ENCODE measurements at places on chromosomes 13 and 19. TPM values are rescaled to one million over a fixed set of nuclear protein-coding genes. Genes with fewer than 3 reads are reported as not detected.

GRCh38 chr19:51359294-51359693, 6.9 kb downstream of the ETFB start:
- H3K4me3 ChIP-seq: no peak overlapping the region
- H3K36me3 ChIP-seq: no peaks in the 10 kb centered on the region
- H3K27ac ChIP-seq: no peak overlapping the region

- DNase-seq: peak; percentile 46
- peaks cover 34% of the 10 kb centered on the region for H3K27me3 ChIP-seq
- H3K36me3 ChIP-seq: no peaks in the 10 kb centered on the region
- peak overlapping the region; percentile 32 for H3K4me3 ChIP-seq
Observed at GRCh38 chr19:55452749-55453346, 8.6 kb downstream of the ISOC2 start.

DNA sequence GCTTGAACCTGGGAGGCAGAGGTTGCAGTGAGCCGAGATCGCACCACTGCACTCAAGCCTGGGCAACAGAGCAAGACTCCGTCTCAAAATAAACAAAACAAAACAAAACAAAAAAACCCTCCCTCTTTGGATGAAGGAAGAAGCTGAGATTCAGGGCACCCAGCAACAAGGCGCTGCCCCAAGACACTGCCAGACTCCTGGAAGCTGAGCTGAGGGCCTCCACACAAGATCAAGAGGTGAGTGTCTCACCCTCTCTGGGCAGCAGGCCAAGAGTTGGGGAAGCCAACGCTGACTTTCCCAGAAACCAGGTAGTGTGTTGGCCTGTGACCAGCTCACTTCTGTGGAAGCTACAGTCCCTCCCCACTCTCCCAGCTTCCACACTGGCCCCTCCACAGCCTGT, 3.7 kb upstream of the TYROBP start:
- H3K4me3 ChIP-seq: no peak overlapping the region
- no peaks in the 10 kb centered on the region for H3K4me1 ChIP-seq
- H3K36me3 ChIP-seq: no peaks in the 10 kb centered on the region
- no peak for DNase-seq
- no peak overlapping the region for H3K27ac ChIP-seq

SMG9 gene
- 68.7 TPM for total RNA-seq

GRCh38 chr13:28056426-28056825, 44.0 kb downstream of the FLT3 start:
- no peak overlapping the region for H3K4me3 ChIP-seq
- H3K27me3 ChIP-seq: peaks cover 13% of the 10 kb centered on the region
- no peaks in the 10 kb centered on the region for H3K36me3 ChIP-seq
- DNase-seq: peak; percentile 37

DNA sequence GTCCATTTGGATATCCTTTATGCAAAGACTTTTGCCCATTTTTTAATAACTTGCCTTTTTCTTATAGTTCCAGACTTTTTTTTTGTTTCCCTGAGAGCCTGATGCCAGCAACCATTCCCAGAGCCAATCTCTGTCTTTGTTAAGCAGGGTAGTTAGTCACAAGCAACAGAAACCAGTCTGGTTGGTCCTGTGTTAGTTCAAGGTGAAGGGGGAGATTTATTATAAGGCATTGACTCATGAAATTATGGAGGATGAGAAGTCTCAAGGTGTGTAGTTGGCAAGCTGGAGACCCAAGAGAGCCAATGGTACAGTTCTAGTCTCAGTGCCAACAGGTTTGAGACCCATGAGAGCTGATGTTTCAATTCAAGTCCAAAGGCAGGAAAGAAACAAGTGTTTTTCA, 33.0 kb downstream of the GPR12 start:
- no peaks in the 10 kb centered on the region for H3K36me3 ChIP-seq
- H3K4me1 ChIP-seq: no peaks in the 10 kb centered on the region
- no peak overlapping the region for H3K4me3 ChIP-seq
- no peaks in the 10 kb centered on the region for H3K27me3 ChIP-seq
- no peak overlapping the region for H3K27ac ChIP-seq
- no peak for DNase-seq

GRCh38 chr19:54850930-54851329, 687 bp downstream of the KIR3DL2 start:
- no peak for DNase-seq
- no peak overlapping the region for H3K4me3 ChIP-seq
- H3K4me1 ChIP-seq: no peaks in the 10 kb centered on the region
- H3K27ac ChIP-seq: no peak overlapping the region
- H3K36me3 ChIP-seq: no peaks in the 10 kb centered on the region

GRCh38 chr19:40339018-40339728, 9.0 kb downstream of the C19orf47 start:
- H3K27me3 ChIP-seq: no peaks in the 10 kb centered on the region
- no peak for DNase-seq
- no peak overlapping the region for H3K27ac ChIP-seq
- no peaks in the 10 kb centered on the region for H3K4me1 ChIP-seq

C13orf42 gene
- not detected for total RNA-seq

MCEMP1 gene
- not detected for total RNA-seq

GRCh38 chr13:83666141-83666540, 216.1 kb downstream of the SLITRK1 start:
- no peaks in the 10 kb centered on the region for H3K36me3 ChIP-seq
- no peak overlapping the region for H3K4me3 ChIP-seq

ONECUT3 gene
- total RNA-seq: not detected

VSTM1 gene
- total RNA-seq: not detected

DNA sequence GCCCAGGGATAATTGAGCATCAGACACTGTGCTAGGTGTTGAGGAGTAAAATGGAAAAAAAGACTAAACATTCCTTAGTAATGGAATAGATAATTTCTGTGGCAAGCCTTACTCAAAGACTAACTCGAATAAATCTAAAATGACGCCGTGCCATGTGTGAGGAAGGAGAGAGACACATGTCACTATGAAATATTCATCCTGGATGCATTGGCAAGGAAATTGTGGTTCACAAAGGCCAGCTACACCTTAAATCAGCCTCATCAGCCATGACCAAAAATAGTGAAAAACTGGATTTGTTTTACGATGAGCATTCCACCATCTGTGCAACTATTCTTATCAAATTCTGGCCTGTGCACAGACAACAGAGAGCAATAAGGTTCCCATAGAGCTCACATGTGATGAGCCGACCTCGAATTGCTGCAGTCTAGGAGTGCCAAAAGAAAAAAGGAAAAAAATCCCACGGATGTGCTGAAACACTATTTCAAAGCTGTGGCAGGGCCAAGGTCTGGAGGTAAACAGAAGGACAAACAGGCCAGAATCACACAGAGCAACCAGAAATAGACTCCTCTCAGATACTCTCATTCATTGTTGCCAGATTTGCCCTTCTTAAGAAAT, 505.7 kb downstream of the EFNB2 start:
- no peaks in the 10 kb centered on the region for H3K4me1 ChIP-seq
- no peak overlapping the region for H3K4me3 ChIP-seq
- H3K27ac ChIP-seq: no peak overlapping the region

All from transverse colon (tissue), 4 donors.